ENCODE measurements at places on chromosomes 11 and 22.

GRCh38 chr11:102367364-102367763 lies 20.4 kb downstream of the BIRC2 start:
- DNase-seq = no peak

GRCh38 chr22:49788504-49788903 lies 39.2 kb downstream of the BRD1 start:
- peak; percentile 67 for DNase-seq

DNA sequence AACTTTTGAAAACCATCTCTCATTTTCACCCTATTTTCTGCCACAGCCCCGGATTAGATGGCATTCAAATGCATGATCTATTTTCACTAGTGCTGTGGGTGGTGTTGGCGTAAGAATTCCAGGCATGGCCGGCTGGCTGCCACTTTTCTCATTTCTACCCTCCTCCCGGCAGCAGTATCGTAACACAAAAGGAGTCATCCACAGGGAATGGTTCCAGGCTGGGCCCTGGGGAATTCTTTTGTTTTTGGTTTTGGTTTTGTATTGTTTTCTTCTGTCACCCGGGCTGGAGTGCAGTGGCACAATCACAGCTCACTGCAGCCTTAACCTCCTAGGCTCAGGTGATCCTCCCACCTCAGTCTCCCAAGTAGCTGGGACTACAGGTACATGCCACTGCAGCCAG lies 13.8 kb downstream of the JAML start:
- no peak for DNase-seq

DNA sequence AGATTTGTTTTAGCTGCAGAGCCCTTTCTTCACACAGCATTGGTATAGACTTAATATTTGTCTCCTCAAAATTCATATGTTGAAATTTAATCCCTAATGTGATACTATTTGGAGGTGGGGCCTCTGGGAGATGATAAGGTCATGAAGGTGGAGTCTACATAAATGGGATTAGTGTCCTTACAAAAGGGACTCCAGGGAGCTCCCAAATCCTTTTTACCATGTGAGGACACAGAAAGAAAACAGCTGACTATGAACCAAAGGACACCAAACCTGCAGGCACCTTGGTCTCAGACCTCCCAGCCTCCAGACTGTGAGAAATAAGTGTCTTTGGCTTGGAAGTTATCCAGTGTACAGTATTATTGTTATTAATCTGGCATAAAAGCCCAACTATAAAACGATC lies 10.2 kb downstream of the SLC35F2 start:
- no peak for DNase-seq

DNA sequence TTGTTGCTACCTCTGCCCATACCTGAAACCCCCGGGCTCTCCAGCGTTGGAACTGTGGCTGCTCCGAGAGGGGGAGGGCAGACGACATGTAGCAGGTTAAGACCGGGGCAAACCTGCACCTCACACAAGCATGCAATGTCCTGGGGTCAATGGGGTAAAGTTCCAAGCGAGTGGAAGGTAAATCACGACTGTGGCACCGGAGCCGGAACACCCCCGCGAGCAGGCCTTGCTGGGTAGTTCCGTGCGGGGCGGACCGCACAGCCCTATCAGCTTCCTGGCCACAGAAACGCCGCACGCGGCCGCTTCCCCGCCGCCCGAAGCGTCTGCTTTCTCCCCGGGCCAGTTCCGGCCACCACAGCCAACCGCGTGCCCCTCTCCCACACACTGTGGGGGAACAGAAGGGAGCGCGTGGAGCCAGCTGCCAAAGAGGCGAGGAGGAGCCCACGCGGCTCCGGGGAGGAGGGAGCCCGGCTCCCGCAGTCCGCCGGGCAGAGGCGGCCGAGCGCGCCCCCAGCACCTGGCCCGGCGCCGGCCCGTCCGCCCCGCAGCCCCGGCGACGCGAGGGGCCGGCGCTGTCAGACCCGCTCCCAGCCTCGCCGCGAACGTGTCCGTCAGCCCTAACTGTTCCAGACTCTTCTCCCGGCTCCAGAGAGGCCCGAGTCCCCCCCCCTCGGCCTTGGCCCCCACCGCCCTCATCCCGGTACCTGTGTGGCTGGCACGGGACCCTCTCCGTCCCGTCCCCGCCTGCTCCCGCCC lies 1.6 kb downstream of the SPTBN2 start:
- peak; percentile 17 for DNase-seq

GRCh38 chr11:79492008-79492407 lies 51.2 kb upstream of the TENM4 start:
- DNase-seq = no peak

- DNase-seq = no peak
These were observed 185.3 kb downstream of the C11orf91 start for GRCh38 chr11:33515347-33515746.

GRCh38 chr11:5252192-5252918 lies 2.2 kb downstream of the HBG2 start:
- no peak for DNase-seq

GRCh38 chr22:49499433-49500075 lies 328.1 kb downstream of the BRD1 start:
- DNase-seq = no peak

DNA sequence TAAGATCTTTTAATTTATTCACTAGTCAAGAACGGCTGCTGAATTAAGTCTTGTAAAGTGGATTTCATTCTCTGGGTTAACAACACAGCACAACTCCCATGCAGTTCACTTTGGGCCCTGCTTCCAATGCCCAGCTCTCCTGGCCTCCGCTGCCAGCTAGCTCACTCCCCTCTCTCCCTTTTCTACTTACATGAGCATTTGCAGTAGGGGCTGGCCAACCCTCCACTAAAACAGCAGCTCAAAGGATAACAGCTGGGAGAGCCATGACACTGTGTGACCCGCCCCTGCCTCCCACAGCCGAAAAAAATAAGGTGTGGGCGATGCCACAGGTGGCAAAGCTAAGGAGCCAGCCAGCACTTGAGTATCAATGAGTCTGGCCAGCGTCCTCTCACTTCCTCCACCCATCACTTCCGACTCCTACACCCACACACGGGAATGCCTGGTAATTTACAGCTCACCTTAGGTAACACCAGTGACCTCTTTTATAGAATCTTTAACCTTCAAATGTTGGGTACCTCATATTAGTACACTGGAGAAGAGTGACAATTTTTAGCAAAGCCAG lies 56.8 kb downstream of the DGCR2 start:
- DNase-seq = no peak

GRCh38 chr11:44288133-44288526 lies 21.8 kb downstream of the ALX4 start:
- no peak for DNase-seq

GRCh38 chr11:45279645-45280044 lies 6.5 kb downstream of the SYT13 start:
- no peak for DNase-seq

DNA sequence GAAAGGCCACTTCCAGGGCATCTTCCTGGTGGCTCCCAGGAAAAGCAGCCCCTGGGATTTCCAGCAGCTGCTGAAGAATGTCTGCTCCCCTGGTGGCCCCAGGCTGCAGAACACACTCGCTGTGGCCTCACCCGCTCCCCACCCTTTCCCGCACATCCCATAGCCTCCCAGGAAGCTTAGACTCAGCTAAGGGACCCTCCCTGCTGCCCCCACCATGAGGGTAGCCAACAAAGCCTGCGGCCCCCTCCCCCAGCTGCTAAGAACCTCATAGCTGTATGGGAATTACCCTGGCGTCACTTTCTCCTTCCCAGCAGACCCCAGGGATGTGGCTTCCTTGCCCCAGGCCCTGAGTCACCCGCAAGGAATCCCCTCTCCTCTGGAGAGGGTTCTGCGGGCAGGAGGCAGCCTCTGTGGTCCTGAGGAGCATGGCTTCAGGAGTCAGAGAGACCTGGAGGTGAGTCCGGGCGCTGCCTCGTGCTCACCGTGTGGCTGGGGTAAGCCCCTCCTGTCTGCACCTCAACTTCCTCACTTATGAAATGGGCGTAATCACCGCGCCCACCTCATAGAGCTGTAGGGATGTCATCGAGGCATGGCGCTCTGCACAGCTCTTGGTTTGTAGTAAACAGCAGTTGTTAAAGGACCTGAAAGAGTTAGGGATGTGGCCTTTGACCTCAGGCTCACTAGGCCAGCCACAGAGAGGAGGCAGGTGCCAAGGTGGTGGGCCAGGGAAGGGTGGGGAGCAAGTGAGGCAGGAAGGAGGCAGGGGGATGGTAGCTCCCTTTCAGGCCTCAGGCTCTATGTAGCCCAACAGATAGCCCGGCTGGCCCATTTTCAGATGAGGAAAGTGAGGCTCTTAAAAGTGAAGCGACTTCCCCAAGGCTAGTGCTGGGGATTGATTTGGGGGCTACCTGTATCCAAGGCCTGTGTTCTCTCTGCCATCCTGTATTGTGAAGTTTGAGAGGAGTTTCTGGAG lies 71.2 kb downstream of the LRRC32 start:
- peak; percentile 63 for DNase-seq

DNA sequence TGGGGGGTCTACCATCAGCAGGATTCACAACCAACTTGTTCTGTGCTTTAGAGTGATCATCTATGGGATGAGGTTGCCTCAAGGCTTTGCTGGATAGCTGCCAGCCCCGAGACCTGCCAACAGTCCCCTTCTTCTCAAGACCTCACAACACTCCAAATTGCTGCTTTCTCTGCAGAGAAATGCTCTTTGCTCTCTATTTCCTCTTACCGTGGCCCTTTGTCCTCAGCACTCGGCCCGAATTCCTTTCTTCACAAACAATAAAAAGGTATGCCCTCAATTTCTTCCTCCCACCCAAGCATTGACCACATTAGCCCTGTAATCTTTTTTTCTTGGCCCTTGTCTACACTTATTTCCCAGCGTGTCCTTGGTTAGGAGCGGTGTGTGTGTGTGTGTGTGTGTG lies 147.4 kb upstream of the SNX19 start:
- no peak for DNase-seq

Data from fibroblast of villous mesenchyme (primary cell).